ENCODE measurements at places on chromosomes 11 and 22. TPM values are rescaled to one million over a fixed set of nuclear protein-coding genes. Genes with fewer than 3 reads are reported as not detected.

GRCh38 chr11:130766650-130767565, 149.4 kb downstream of the SNX19 start:
- no peak for DNase-seq

MPZL3 gene
- 34.0 TPM for total RNA-seq

DNA sequence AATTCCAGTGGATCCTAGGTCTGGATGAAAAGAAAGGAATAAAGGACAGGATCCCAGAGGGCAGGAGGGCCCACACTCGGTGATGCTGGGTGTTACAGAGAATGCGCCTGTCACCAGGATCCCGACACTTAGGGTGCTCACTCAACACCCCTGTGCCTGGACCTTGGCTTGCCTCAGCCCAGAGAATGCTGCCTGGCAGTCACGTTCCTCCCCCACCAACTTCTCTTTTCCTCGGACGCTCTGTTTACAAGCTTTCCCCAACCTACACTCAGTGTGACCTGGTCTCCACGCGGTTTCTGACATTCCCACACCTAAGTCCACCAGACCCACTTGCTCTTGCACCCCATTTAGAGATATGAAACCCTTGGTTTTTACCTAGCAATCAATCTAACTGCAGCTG, 38.0 kb upstream of the ETS1 start:
- DNase-seq, result no peak

- DNase-seq, result no peak
Measured at GRCh38 chr22:46669201-46669600, 49.0 kb downstream of the GRAMD4 start.

DNA sequence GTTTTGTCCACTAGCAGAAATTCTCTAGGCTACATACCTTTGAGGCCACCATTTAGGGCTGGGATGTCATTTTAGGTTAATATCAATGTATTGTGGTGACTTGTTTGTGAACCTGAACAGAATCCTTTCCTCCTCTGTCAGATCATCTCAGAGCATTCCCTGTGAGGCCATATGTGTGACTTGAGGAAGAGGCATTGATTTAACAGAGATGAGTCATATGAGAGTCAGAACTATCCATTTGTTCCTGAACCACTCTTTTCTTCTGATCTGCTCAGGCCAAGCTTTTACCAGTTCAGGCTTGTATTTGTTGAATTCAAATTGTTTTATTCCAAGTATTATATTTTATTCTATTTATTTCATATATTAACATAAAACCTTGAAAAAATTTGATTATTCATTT, 6.9 kb upstream of the OR4C6 start:
- DNase-seq, result no peak

PSMC3 gene
- 111 TPM for total RNA-seq

- no peak for DNase-seq
Measured at GRCh38 chr11:57815877-57816276, 54.3 kb downstream of the CTNND1 start.

RIMBP3C gene
- 0.33 TPM for total RNA-seq

DNA sequence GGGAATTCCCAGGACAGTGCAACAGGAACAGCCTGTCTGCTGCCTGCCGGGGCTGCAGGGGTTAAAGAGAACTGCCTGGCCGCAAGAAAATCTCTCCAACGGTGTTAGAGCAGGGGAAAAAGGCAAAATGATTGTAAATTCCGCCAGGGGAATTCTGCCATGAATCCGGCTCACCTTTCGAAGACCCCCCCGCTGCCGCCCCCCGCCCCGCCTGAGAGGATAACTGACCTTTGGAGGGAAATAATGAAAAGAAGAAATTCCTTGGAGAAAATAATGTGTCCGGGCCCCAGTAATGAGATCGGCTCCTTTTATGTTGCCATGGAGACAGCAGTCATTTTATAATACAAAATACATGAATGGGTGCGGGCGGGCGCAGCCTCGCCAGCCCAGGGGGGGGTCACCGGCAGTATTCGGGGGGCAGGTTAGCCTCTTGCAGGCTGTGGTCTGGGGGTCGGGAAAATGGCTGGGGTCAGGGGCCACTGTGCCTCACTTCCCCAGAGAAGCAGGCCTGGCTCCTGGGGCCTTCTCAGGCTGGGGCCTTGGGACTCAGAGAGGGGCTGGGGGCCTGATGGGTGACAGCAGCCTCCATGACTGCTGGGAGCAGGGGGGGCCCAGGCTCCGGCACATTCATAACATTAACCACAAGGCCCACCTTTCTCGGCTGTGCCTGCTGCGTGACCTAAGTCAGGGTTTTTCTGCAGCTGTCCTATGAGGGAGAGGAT, 228.1 kb downstream of the MN1 start:
- no peak for DNase-seq

All from activated CD4-positive, alpha-beta memory T cell treated with anti-CD3 and anti-CD28 coated beads, Interleukin-2, amount 10 ng/mL, durations not matched to agents 7 days and 5 days (primary cell).